Activated CD4-positive, alpha-beta T cell treated with anti-CD3 and anti-CD28 coated beads for 24 hours (primary cell): ENCODE measurements at places on chromosomes 16 and 17.
A peak's percentile ranks its signal among the peaks of the same experiment; 100 is the strongest.

DNA sequence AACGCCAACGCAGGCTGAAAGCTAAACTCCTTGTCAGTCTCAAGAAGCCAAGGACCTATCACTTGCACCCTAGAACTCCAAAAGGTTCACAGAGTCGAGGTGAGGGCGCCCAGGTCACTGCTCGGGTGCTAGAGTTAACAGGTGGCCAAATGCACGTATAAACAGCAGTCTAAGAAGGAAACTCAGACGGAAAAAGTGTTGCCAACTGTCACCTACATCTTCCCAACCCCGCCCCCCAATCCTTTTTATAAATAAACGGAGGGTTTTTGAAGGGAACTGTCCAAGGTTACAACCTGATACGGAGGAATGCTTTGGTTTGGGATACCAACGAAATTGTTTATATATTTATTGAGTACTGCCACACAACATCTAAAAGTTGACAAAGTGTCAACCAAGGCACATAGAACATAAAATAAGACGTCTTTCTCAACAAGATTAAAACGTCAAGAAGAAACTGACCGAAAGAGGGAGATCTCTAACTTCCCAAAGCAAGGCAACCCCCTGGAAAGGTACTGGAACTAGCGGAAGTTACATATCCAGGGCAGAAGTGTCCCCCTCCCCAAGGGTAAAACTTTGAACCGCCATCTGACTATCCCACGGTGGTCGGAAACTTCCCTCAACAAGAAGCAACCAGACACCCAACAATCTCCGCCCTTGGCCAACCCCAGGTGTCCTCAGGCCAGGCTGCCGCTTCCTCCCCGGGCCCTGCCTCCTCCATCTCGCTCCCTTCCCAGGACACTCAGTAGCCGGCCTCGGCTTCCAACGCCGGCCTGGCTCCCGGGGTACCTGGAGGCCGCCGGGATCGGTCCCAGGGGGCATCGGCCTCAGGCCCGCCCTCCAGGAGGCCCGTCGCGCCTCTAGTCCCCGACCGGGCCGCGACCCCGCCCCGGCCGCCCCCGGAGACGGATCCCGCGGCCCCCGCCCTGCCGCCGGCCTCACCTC, 982 bp downstream of the SPAG9 start:
- no peak for DNase-seq

DNA sequence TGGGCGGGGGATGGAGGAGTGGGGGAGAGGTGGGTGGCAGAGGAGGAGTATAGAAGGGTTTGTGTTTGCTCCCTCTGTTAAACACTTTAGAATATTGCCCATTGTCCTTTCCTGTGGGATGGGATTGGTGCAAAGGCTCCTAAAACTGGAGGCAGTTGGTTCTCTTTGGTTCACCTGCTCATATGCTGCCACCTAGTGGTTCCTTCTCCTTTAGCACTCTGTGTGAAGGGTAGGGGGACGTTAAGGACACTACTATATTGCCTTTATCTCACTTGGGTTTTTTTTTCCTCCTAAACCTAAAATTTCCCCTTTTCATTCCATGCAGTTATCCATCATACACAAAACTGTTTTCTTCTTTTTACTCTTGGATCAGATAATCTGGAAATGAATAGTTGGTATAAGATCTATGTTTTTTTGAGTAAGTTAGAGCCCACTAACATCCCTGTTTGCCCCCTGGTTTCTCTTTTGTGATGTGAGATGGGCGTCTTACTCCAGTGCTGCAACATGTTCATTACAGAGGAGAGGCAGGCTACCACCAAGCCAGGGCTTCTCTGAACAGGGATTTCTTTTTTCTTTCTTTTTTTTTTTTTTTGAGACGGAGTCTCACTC, 23.8 kb downstream of the SNX11 start:
- DNase-seq, result peak; percentile 53

- no peak for DNase-seq
Measured at GRCh38 chr17:29791336-29792080, 138.5 kb downstream of the SSH2 start.

DNA sequence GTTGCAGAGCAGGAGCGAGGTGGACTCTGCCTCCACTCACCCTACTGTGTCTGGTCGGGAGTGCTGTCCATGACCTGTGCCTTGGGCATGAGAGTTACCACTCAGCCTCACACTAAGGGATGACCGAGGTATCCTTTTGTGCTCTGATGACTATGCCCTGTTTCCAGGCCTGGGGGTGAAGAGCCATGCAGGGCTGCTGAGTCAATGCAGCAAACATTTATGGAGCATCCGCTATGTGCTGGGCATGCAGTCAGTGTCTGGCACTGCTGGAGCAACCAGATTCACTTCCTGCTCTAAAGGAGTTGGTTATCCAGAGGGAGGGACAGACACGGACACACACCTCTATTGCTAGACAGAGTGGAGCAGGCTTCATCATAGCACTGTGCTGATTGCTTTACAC, 7.6 kb upstream of the HNF1B start:
- DNase-seq, result no peak

GRCh38 chr17:29589524-29590410, at the start of gene GIT1:
TSS of gene GIT1 (minus strand) at chr17:29589648. CDS start at chr17:29589378, 270 bp downstream.
- peak; percentile 78 for DNase-seq

- DNase-seq, result no peak
Measured at GRCh38 chr17:68074279-68074678, 38.7 kb downstream of the KPNA2 start.

- DNase-seq, result no peak
Measured at GRCh38 chr16:21023509-21024202, 123.1 kb downstream of the LYRM1 start.

GRCh38 chr16:50925758-50926357, 184.0 kb downstream of the CYLD start:
- DNase-seq, result no peak

GRCh38 chr16:13448346-13448745, 471.6 kb upstream of the ERCC4 start:
- DNase-seq, result no peak

DNA sequence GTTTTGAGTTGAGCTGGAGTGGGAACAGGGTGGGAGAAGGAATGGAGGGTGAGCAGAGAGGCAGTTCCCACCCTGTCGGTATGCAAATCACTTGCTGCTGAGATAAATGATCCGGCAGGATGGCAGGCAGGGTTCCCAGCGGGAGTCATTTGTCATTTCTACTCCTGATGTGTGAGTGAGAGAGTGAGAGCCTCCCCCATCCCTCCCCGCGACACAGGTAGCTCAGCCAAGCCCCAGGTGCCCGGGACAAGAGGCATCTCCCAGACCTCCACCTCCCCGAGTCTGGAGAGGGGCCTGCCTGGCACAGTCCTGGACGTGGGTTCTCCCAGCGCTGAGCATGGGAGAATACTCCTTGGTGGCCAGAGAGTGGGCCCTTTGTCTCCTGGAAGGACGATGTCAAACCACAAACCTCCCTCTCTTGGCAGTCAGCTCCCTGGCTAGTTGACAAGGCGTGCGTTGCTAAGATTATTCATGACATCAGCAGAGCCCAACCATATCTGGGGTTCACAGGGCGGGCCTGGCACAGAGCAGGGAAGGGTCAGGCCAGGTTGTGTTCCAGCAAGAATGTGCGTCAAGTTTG, 33.7 kb upstream of the TNRC6C start:
- DNase-seq, result no peak

DNA sequence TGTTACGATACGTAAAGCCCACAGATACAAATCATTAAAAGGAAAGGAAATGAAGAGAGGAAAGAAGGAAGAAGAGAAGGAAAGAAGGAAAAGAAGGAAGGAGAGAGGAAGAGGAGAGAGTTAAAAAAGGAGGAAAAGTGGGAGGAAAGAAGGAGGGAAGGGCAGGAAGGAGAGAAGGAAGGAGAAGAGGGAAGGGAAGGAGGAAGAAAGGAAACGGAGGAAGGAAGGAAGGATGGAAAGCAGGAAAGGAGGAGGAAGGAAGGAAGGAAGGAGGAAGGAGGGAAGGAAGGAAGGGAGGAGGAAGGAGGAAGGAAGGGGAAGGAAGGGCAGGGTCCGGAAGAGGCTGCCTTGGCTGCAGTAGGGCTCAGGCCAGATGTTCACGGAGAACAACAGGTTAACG, 95.2 kb downstream of the ENGASE start:
- no peak for DNase-seq

DNA sequence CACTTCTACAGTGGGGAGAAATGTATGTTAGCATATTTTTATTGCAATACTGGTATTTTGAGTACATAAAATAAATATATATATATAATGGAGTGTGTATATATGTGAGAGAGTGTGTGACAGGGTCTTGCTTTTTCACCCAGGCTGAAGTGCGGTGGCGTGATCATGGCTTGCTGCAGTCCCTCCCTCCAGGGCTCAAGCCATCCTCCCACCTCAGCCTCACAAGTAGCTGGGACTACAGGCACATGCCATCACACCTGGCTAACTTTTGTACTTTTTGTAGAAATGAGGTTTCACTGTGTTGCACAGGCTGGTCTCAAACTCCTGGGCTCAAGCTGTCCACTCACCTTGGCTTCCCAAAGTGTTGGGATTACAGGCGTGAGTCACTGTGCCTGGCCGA, 4.1 kb downstream of the CYLD start:
- no peak for DNase-seq

- DNase-seq, result no peak
Measured at GRCh38 chr17:83080858-83081683, 1.7 kb downstream of the METRNL start.

GRCh38 chr17:74130841-74131240, 72.6 kb upstream of the RPL38 start:
- no peak for DNase-seq

DNA sequence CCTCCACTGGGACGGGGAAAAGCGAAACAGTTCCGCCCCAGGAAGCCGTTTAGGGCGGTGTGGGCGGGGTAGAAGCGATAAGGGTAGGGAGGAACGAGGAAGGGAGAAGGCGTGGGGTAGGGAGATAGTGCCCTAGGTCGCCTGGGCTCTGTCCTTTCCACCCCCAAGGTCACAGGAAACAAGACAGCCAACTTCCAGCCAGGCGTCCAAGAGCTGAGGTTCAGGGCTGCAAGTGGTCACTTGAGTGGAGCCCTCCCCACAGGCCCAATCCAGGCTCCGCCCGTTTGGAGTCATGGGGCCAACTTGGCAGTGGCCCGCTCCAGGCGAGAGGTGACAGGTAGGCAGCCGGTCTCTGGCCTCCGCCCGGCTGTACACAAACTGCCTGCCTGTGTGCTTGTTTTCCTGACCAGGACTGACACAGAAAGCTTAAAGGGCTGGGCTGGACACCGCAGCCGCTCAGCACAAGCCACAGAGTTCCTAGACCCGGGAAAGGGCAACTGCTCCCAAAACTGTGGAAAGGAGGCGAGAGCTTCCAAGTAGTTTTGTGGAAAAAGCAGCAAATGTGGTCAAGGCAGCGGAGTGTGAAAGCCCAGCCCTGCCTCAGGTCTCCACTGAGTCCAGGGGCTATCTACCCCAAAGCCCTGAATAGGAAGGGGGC, at the start of gene RILP:
Gene RILP, minus strand, starts transcription at position 23 of the 658 bp plus-strand sequence. CDS start 62 bp downstream, outside the sequence.
- DNase-seq, result peak; percentile 18

DNA sequence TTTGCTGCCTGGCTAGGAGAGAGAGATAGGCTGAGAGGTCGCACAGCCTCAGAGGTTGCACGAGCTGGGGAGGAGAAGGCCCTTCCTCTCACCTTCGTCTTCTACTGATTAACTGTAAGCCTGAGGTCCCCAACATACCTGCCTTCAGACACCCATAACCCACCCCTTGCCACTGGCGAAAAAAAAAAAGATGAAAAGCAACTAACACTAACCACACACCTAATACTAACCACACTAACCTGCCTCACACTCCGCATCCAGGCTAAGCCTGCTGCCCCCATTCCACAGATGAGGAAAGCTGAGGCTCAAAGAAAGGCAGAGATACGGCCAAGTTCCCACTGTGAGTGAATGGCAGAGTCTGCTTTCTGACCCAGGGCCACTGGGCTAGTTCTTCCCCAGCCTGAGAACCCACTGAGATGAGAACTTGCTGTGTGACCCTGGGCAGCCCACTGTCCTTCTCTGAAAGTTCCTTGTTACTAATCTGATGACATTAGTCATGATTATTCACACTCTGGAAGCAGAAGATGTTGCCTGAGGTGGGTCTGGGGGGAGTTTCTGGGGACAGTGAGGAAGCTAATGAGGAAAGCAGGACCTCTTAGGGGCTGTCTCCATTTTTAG, 4.6 kb downstream of the IL21R start:
- no peak for DNase-seq

DNA sequence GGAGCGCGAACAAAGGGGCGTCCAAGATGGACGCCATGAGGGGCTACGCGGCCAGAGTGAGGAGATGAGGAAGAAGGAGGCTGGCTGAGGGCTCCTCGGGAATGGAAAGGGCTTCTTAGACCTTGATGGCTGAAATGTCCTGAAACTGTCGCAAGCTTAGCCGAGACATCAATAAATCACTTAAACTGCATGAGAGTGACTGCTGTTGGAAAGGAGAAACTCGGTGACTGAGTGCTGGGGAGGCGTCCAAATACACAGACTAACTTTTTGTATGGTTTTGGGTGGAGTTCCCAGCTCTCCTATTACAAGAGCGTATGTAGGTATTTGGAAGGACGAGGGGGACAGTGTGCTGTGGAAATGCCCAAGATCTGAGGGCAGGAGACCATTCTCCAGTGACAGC, 1.4 kb upstream of the GEMIN4 start:
- DNase-seq, result no peak
